WTC11 (cell line): ENCODE measurements at places on chromosomes 13 and 19.

DNA sequence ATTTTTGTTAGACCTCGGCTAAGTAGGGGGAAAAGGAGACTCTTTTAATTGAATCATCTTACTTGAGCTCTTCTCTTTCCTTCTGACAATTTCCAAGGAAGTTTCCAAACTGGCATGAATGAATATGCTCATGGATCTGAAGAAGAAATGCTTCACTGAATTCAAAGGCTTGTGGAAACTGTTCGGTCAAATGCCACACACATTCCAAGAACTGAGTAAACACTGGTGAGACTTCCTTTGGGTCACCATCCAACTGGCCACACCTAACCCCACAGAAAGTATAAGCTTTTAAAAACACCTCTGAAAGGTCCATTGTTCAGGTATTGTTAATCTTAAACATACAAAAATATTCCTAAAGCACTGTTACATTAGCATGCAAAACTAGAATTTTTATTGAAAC lies 33.6 kb downstream of the MTMR6 start:
- DNase-seq: no peak

DNA sequence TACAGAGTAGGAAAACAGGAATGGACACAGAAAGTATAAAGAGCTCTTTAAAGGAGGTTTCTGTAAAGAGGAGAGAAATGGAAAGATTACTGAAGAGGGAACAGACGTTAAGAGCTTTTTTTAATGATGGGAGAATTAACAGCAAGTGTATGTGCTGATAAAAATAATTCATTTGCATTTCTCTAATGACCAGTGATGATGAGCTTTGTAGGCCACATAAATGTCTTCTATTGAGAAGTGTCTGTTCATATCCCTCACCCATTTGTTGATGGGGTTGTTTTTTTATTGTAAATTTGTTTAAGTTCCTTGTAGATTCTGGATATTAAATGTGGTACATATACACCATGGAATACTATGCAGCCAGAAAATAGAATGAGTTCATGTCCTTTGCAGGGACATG lies 40.0 kb downstream of the MYO16 start:
- no peak for DNase-seq

DNA sequence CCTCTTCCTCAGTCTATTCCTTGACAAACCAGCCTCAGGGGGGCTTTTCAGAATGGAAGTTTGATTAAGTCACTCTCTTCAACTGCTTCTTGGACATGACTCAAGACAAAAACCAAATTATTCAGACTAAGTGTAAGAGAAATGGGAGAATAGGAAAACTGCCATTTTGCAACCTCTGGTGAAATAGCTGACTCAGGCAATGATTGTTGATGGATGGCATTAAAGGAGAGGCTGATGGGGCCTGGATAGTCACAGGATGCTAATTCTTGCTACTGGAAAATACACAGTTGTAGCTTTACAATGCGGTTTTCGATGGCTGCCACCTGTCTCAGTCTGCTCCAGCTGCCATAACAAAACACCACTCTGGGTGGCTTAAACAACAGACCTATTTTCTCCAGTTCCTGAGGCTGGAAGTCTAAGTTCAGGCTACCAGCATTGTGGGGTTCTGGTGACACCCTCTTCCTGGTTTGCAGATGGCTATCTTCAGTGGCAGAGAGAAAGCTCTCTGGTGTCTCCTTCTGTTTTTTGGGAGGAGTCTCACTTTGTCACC lies 6.1 kb downstream of the NOSIP start:
- no peak for DNase-seq

DNA sequence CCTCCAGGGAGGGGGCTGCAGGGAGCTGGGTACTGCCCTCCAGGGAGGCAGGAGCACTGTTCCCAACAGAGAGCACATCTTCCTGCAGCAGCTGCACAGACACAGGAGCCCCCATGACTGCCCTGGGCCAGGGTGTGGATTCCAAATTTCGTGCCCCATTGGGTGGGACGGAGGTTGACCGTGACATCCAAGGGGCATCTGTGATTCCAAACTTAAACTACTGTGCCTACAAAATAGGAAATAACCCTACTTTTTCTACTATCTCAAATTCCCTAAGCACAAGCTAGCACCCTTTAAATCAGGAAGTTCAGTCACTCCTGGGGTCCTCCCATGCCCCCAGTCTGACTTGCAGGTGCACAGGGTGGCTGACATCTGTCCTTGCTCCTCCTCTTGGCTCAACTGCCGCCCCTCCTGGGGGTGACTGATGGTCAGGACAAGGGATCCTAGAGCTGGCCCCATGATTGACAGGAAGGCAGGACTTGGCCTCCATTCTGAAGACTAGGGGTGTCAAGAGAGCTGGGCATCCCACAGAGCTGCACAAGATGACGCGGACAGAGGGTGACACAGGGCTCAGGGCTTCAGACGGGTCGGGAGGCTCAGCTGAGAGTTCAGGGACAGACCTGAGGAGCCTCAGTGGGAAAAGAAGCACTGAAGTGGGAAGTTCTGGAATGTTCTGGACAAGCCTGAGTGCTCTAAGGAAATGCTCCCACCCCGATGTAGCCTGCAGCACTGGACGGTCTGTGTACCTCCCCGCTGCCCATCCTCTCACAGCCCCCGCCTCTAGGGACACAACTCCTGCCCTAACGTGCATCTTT lies 7.8 kb upstream of the CEACAM5 start:
- no peak for DNase-seq

DNA sequence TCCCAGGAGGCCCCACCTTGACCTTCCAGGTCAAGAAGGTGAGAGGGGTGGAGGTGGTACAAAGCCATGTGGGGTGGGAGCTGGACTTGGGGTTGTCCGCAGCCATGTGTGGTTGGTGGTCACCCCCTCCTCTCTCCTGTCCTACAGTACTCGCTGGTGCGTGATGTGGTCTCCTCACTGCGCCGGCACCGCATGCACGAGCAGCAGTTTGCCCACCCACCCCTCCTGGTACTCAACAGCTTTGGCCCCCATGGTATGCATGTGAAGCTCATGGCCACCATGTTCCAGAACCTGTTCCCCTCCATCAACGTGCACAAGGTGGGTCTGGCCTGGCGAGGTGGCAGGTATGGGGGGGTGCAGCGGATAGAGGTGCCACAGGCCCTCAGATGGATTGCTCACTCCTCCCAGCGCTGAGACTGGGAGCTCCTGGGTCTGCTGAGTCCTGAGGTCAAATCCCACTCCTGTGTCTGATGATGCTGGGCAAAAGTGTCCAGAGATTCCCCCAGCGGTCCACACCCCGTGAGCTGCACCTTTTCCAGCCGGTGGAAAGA lies 1.7 kb downstream of the PPAN start:
- no peak for DNase-seq
